ENCODE measurements at places on chromosomes 2 and 18.

GRCh38 chr2:177348118-177348654 is 44.4 kb upstream of the AGPS start:
- DNase-seq, result no peak

DNA sequence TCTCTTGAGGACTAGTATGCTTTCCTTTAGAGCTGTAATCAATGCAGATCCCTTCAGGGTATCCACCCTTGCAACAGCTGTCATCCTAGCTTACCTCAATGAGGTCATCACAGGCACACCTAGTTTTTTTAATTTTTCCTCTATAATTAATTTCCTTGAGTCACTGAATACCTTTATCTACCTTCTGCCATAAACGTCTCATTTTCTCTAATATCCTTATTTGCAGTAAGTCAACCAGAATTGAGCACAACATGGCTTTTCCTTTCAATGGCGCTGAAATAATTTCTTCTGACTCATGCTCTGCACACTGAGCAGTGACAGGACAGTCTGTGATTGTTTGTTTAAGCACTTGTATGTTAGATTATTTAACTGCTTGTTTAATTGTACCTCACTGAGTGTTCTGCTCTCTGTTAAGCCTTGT is 49.4 kb downstream of the ETAA1 start:
- DNase-seq, result no peak

DNA sequence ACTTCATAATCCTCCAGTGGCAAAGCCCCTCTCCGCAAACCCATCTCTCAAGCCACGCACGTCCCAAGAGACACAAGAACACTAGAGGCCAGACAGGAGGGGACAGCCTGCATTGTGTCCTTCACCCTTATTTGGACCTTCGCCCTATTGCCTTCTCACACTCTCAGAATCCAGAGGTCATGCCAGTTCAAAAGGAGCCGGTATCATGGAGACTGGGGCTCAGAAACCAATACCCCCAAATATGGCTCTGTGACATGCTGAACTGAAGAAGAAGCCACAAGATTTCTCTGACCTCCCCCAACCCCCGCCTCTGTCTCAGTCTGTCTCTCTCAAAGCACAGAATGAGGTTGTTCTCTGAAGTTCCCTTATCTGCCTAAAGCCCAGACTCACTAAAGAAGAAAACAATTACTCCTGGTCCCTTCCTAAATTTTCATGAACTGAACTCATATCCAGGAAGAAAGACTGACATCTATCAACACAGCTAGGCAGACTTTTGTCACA is 19.2 kb upstream of the SPATA3 start:
- no peak for DNase-seq

DNA sequence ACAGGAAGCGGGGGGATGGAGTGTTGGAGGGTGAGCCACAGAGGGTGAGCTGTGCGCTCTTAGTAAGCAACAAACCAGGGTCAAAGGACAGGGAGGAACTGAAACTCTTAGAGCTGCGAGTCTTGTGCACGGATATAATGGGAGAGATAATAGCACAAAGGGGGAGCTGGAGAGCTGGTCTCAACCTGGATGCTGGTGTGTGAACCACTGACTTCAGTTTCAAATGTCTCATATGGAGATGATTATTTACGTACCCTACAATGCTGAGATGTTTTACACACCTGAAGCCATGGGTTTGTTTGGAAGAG is 35.9 kb downstream of the PTGR3 start:
- DNase-seq, result no peak

- no peak for DNase-seq
Measured at GRCh38 chr18:23232331-23232730, 97.0 kb downstream of the CABLES1 start.

DNA sequence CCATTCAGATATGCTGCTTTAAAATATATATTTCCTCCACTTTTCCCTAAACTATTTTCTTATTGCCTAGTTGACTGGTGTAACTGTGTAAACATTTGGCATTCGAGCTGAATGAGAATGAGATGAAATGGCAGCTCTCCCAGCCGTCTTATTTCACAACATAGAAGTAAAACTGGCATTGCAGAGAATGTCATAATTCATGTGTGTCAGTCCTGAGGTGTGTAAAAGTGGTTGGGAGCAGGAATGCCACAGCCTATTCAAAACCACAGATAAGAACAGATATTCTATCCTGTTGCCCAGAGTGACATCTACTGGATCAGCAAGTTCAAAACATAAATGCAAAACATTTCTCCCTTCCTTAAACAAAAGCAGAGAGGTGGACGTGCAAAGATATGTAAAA is 565.5 kb upstream of the CHAC2 start:
- no peak for DNase-seq

- no peak for DNase-seq
Measured at GRCh38 chr2:174756743-174757142, 7.5 kb downstream of the CHRNA1 start.

DNA sequence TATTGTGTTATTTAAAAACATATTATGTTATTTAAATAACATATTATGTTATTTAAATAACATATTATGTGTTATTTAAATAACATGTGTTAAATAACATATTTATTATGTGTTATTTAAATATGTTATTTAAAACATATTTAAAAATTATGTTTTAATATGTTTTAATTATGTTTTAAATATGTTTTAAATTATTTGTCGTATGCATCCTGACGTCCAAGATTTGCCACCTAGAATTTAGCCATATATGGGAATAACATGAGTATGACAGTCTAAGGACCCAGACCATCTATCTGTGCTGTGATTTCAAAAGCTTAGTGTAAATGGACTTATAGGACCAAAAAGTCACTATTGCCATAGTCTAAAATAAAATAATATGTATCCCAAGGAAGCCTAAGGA is 484.3 kb upstream of the KLHL29 start:
- DNase-seq, result no peak

DNA sequence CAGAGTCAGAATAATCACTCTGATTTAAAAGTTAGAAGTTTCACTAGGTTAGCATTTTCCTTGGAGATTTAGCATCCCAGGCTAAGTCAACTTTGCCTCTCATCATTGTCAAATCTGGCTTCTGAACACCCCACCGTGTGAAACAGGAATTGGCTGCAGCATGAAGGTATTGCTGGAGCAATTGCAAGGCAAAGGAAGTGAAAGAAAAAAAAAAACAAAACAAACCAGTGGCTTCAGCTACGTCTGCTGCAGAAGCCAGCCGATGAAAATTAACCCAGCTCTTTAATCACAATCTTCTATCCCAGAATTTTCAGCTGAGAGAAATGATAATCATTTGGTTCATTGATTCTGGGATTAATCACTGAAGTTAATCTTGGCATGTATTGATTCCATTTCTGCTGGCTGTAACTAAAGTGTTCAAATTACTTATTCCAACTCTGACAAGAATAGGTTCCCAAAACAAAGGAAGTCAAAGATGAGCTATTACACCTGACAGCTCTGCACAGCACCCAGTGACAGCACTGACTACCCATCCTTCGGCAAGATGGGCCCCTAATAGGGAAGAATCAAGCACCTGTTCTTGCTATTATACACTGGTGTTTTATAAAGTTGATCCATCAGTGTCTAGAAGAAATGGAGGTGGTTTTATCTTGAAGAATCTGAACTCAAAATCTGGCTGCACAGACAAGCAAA is 42.7 kb upstream of the REG3G start:
- no peak for DNase-seq

DNA sequence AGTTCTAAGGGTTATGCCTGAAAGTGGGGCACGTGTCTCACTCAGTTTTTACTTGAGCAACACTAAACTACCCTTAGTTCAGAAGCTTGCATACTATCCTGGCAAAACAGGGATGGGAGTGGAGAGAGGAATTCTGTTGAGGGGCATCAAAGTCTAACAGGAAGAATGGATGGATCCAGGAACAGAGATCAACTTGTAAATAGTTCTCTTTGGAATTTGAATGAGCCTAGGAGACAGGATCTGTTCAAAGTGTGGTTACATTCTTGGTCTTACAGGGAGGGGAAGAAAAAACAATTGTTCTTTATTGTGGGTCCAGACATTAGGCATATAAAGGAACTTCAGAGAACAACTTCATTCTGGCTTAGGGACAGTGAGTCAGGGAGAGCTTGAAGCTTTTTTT is 560.2 kb downstream of the CNTNAP5 start:
- no peak for DNase-seq

DNA sequence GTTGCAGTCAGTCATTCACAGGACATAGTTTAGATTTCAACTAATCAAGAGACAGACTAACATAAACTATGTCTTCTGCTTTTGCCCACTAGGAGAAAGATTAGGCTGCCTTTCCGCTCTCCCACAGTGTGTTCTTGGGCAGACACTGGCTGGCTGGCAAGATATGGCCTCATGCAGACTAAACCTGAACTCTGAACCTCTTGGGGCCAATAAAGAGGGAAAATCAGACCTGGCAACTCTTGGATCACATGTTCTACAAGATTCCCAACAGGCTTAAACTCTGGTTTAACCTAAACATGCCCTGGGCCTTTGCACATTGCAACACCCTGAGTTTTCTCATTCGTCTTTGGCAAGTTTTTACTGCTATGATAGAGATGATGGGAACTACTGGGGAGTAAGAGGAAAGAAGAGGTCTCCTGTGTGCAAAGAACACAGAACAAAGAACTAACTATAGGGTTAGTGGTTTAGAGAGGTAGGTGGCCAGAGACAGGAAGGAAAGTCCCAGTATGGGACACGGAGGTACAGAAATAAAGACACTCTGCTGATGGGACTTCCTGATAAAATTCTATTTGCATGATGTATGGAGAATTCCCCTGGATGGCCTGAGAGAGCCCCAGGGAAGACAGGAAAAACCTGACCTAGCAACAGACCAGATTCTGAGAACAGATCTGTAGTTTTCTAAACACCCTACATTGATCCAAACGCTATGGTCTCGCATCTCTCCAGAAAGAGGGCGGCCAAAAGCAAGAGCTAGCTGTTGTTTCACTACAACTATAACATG is 2.0 kb upstream of the ATRAID start:
- no peak for DNase-seq

DNA sequence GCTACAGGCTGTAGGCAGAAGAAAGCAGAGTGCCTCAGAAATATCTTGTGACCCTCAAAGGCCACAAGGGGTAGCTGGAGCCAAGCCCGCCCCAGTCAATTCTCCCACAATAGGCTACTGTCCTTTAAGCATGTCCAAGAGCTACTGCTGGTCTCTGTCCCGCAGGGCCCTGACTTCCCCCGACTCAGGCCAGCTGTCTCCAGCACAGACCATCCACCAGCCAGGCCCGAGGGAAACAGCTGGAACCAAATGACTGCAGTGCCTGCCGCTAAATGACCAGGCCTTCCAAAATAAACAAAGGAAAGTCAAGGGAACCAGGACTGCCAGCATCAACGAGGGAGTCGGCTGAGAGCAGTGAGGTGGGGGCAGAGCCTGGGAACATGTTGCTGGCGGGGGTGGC is 36.7 kb downstream of the MCFD2 start:
- no peak for DNase-seq

DNA sequence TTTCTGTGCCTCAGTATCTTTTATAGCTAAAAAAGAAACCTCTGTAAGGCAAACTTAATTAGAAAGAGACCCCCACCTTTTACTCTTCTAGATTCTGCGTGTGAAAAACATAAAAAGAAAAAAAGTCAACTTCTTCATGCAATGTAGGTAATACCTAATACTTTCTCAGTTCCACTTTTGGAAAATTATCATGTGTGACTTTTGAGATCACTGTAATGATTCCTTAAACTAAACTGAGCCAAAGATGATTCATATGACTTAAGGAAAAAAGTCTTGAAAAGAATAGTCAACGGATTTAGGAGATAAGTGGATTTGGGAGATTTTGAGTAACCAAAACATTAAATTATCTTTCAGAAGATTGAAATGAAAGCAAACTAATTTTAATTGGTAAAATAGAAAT is 48.9 kb downstream of the PLEKHA3 start:
- no peak for DNase-seq

DNA sequence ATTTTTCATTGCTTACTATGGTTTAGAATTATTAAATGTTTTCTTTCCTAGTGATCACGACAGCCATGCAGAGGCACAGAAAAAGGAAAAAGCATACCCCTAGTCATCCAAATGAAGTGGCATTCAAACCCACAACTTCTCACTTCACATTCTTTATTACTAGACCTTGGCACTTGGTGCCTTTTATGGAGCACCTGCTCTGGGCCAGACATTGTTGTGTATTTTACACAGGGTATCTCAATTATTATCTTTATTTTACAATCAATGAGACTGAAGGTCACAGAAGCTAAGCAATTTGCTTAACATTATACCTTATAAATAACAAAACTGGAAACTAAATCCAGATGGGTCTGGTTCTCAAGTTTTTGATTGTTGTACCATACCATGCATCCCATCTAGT is 235.3 kb downstream of the LRATD1 start:
- DNase-seq, result no peak

GRCh38 chr2:109336296-109336695 is 207.3 kb downstream of the SH3RF3 start:
- no peak for DNase-seq

DNA sequence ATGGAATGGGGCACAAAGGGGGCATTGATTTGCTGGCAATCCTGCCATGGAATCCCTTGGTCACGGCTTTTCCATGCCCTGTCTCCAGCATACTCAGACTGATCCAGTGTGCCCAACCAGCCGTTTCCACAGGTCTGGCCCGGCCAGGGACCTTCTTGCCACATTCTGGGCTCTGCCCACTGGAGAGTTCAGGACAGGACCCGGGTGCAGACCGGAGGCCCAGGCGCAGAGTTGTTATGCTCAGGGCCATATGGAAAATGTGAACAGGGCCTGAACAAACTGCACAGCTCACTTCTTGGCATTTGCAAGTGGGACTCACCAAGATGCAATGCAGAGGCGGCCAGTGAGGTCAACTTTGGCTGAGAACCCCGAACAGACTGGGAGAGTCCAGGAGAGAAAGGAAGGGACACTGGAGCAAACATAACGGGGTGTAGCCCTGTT is 15.6 kb upstream of the ASAP2 start:
- no peak for DNase-seq

DNA sequence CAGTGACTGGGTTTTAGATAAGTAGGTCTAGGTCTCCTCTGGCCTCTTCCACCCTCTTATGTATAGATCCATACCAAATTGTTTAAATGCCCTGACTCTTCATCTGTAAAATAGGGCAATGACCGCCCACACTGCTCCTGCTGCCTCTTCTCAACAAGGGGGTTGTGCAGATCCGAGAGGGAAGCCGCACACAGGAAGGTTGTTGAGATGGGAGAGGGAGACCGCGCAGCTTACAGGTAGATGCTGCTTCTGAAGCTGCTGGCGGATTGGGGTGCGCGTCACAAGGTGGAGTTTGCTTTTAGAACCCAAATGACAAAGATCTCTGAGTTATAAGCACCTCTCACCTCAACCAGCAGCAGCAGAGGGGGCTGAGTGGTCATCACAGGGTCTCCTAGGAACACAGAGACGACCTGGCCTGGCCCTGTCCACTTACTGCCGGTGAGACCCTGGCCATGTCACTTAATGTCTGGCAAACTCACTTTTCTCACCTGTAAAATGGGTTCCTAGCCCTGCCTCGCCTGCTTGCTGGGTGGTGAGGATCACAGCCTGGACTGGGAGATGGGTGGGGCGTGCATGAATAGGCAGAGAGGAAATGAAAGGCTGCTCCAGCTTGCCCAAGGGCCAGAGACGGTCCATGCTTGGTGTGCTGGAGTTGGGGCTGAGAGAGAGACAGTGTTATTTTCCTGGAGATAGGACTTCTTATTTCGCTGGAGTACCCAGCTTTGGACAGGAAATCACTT is 251.3 kb downstream of the EIPR1 start:
- DNase-seq, result no peak
